Activated naive CD4-positive, alpha-beta T cell (primary cell): ENCODE measurements at places on chromosomes 5 and 9.

DNA sequence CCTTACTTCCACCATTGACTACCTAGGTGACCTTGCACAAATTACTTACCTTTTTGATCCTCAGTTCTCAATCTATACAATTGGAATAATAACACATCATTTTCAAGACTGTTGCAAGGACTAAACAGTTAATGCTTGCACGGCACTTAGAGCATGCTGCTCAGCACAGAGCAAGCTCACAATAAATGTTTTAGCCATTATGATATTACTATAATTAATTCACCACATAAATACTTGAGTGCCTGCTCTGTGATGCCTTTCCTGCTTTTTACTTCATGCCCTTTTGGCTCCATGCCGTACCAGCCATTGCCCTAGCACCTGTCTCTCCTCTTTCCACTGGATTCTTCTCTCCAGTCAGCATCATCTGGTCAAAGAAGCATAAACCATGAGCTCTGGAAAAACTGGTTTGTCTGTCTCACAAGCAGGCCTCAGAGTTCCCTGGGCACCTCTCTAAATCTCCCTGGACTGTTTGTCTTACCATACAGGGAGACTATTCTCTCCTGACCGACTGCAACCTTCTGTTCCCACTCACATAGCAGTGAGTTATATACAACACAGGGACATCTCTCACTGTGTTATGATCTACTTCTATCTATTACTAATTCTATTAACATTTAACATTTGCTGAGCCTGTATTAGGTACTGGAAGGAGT is 260.4 kb upstream of the ADRA1B start:
- DNase-seq, result no peak

DNA sequence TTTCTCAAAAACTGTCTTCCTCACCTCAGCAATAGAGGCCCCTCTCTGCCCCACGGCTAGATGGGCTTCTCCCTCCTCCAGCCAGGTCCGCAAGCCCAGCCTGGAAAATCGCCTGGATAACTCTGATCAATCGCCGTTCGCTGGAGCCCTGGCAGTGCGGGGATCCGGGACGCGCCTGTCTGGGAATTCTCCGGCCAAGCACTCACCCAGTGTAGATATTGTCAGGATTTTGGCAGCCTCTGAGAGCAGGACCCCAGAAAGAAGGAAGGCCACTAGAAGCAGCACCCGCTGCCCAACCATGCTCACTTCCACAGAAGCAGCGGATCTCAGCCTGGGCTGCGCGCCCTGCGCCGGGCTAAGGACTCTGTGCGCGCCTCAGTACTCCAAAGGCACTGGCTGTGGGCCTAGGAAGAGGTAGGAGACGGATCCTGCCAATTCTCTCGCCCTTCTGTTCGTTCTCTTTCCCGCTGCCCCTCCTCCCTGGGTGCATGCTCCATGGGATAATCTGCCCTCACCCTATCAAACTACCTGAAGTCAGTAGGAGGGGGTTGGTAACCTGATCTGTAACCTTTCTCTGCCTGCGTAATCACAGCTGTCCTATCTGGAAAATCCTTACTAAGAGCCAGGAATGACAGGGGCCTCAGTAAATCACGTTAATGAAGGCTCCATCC is at the start of gene UGT3A1:
UGT3A1 (minus strand) TSS at position 450 of the 671 bp plus-strand sequence; CDS start at position 300, 150 bp downstream.
- no peak for DNase-seq

GRCh38 chr5:107919361-107919760 is 248.6 kb upstream of the EFNA5 start:
- DNase-seq, result no peak

- no peak for DNase-seq
These were observed 204.1 kb downstream of the EBF1 start for GRCh38 chr5:158895588-158895987.

GRCh38 chr5:172140866-172141265 is 47.2 kb downstream of the STK10 start:
- no peak for DNase-seq

GRCh38 chr9:88816141-88816540 is 175.1 kb upstream of the S1PR3 start:
- DNase-seq, result no peak
